ENCODE measurements at places on chromosomes 1 and 21.
A peak's percentile ranks its signal among the peaks of the same experiment; 100 is the strongest.

GRCh38 chr1:50266509-50266908 lies 156.7 kb downstream of the DMRTA2 start:
- DNase-seq: no peak

DNA sequence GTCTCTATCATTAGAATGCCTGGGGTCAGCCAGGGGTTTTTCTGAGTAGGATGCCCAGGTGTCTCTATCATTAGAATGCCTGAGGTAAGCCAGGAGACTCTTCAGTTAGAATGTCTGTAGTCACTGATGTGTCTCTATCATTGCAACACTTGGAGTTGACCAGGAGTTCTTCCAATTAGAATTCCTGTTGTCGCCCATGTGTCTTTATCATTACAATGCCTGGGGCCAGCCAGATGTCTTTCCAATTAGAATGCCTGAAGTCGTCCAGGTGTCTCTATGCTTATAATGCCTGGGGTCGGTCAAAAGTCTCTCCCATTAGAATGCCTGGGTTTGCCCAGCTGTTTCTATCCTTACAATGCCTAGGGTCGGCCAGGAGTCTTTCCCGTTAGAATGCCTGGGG lies 55.8 kb downstream of the RNF187 start:
- DNase-seq: no peak

- no peak for DNase-seq
Observed at GRCh38 chr1:212484701-212485570, 52.2 kb downstream of the NENF start.

DNA sequence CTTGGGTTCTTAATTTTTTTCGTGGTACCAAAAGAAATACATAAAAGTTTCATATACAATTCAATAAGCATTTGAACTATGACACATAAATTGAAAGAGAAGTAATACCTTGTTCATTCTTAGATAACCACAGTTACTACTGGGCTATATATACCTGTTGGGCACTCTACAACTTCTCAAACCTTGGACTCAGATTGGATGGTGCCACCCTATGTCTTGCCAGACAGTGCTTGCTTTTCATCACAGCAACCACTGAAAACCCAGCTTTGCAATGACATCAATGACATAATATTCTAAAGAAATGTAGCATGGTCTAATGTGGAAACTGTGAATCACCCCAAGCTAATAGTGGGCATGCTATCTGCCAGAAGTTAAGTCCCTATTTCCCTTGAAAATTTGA lies 62.8 kb upstream of the DPH5 start:
- DNase-seq: no peak

DNA sequence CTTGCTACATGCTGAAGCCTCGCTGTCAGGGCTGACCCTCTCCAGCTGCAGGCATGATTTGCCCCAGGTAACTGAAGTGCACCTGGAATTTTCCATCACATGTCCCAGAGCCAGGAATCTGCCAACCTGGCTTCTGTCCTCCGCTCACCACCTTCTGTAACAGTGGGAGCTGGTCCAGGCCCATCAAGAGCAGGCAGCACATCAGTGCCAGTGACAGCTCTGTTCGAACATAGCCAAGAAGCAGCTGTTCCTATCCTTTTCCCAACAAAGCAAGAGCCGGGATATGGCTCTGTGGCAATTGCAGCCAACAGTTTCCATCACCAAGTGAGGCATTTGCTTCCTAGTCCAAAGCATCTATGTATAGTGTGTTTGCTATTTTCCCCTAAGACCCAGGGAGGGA lies 42.2 kb upstream of the KANK4 start:
- no peak for DNase-seq

DNA sequence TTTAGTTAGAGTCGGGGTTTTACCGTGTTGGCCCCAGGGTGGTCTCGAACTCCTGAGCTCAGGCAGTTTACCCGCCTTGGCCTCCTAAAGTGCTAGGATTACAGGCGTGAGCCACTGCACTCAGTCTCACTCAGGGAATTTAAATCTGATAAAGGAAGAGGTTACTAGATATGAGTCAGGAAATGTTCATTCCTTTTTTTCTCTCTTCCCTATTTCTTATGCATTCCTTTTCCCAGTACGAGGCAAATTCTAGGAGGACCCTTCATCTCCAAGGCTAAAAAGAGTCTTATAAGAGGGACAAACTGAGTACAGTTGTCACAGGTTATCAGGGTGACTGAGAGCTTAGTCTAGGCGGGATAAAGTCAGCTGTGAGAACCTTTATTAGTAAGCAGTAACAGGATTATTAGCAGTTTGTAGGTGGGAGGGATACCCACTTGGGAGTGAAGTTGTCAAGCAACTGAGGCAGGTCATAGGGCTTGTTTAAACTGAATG lies 9.1 kb downstream of the MACF1 start:
- DNase-seq: no peak

DNA sequence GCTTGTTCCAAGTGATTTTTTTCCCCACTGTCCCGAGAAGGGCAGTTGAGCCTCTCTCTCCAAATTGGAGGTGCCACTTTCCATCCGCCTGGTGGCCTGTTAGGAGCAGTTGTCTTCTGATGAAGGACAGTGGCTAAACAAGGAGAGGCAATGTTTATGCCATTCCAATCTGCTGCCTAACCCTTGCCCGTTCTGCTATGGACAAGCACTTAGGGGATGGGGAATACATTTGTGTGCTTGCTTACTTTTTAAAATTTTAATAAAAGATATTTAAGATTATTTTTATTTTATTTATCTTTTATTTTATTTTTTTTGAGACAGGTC lies 12.0 kb downstream of the COQ8A start:
- DNase-seq: peak; percentile 32

DNA sequence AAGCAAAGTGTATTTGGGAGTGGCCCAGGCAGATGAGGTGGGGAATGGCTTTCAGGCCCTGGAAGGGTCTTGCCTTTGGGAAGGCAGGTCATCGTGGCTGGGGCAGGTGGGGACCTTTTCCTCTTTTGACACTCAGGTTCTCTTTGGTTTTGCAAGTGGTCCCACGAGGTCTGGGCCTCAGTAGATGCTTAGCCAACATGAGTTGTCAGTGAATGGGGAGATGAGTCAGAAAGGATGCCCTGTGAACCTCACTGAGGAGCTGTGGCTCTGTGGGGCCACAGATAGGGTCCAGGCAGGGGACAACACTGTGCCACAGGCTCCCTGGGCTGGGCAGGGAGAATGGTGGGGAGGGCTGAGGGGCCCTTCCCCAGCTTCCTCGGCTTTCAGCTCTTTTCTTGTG lies 19.0 kb downstream of the ARHGEF10L start:
- no peak for DNase-seq

DNA sequence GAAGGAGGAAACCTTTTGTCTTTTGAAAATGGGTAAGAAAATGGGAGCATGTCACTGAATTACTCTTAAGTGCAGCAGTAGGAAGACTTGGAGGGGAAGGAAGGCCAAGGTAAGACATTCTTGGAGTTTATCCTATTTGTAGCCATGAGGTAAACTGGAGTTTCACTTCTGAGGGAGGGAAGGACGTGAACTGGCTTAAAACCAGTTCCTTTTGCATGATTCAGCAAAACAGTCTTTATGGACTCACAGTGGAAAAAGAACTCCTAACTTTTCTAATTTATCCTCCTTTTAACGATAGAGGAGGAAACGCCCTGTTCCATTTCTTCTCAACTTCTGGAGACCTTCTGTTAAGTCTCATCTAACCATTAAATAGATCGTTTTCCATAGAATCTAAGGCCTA lies 2.5 kb downstream of the PRDX6 start:
- DNase-seq: no peak

DNA sequence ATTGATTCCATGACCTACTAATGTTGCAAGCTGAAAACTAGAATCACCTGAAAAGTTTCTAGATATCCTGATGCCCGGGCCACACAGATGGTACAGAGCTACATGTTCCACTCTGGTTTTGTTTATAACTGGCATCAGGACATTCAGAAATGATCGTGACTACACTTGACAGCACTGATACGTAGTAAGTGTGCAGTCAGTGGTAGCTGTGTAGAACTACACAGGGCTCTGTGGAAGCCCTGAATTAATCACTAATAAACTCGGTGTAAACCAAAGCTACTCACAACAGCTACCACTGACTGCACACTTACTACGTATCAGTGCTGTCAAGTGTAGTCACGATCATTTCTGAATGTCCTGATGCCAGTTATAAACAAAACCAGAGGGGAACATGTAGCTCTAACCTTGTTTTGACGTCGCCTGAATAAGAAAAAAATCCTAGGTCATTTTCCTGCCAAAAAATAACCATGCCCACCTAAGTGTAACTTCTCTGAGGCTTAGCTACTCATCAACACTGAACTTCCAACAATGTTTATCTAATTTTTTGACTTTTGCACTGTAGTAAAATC lies 149.7 kb downstream of the TGFBR3 start:
- no peak for DNase-seq

- DNase-seq: no peak
Observed at GRCh38 chr1:219329578-219329977, 155.9 kb downstream of the LYPLAL1 start.

DNA sequence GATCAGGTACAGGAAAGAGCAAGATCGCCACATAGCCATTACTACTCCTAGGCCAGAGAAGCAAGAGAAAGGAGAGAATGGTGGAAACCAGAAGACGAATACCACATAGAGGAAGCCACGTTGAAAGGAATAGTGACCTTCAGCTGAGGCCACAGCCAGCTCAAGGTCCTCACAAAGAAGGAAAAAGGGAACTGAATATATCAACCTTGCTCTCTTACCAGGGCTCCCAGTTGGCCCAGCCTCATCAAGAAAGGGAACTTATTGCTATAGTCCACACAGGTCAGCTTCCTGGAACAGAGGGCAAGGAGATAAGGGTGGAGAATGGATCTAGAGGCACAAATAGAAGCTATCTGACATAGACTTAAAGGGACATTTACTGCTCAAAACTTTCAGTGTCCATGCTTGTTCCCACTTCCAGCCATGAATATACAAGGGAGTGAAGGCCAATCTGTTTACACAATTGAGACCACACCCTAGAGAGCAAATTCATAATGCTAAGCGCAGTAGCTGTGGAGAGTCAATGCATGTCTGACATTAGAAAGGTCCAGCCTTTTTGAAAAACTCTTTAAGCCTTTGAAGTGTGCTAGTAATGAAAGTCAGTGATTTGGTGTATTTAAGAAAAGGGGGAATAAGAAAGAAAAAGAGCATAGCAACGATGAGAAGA lies 120.7 kb upstream of the ZC3H11B start:
- no peak for DNase-seq

- DNase-seq: no peak
Observed at GRCh38 chr1:2788506-2789163, 12.9 kb downstream of the TTC34 start.

GRCh38 chr1:199545780-199546179 lies 481.7 kb upstream of the NR5A2 start:
- DNase-seq: no peak

- no peak for DNase-seq
Observed at GRCh38 chr21:15289896-15290841, 225.4 kb upstream of the NRIP1 start.

DNA sequence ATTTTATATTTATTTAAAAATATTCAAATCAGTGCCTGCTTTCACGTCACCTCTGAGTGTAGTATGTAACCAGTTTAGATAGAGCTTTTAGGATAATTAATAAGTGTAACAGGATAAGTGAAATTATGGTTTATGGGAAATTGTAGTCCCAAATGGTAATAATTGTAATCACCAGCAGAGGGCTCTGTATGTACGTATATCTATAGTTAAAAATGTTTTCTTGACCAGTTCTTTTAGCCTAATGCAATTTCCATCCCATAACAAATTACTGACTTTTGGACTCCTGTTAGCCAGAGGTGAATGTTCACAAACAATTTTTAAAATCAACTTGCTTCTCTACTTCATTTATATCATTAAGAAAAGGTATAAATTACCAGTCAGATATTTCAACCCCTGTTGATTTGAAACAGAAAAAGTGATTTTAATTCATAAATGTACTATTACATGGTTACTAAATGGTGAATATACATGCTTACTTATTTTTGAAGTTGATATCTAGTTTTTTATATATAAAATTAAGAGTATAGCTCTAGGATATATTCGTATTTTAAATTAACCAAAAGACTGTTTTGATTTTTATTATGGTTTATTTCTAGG lies 25.3 kb downstream of the SLC30A7 start:
- no peak for DNase-seq

DNA sequence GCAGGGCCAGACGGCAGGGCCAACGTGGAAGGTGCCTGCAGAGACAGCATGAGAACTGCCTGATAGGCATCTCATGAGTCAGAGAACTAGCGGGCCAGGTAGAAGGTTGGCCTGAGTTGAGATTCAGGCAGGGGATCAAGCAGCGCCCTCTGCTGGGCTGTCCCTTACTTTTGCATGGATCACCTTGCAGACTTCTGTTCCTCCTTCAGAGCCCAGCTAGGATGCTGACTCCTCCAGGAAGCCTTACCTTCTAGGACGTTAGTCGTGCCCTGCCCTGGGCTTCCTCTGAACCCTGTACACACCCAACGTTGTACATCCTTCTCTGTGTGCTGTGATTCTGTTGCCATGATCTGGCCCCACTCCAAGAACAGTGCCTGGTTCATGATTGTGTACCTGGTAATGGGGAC lies 231.3 kb upstream of the VAMP3 start:
- no peak for DNase-seq

- DNase-seq: no peak
Observed at GRCh38 chr1:99490031-99490430, 155.9 kb upstream of the PALMD start.

- DNase-seq: no peak
Observed at GRCh38 chr1:207032528-207033017, at the start of gene C1orf116. TSS of gene C1orf116 (minus strand) at chr1:207032756. CDS start at chr1:207027598, 5,158 bp downstream.
